ENCODE measurements at places on chromosomes 2 and 18.
A peak's percentile ranks its signal among the peaks of the same experiment; 100 is the strongest.

DNA sequence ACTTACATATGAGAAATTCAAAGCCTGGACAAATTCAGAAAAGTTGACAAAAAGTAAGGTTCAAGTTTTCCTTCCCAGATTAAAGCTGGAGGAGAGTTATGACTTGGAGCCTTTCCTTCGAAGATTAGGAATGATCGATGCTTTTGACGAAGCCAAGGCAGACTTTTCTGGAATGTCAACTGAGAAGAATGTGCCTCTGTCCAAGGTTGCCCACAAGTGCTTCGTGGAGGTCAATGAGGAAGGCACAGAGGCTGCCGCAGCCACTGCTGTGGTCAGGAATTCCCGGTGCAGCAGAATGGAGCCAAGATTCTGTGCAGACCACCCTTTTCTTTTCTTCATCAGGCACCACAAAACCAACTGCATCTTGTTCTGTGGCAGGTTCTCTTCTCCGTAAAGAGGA lies 17.0 kb downstream of the SERPINB8 start:
- DNase-seq = no peak

- DNase-seq = no peak
These were observed 12.8 kb downstream of the SLC30A3 start for GRCh38 chr2:27249891-27250651.

DNA sequence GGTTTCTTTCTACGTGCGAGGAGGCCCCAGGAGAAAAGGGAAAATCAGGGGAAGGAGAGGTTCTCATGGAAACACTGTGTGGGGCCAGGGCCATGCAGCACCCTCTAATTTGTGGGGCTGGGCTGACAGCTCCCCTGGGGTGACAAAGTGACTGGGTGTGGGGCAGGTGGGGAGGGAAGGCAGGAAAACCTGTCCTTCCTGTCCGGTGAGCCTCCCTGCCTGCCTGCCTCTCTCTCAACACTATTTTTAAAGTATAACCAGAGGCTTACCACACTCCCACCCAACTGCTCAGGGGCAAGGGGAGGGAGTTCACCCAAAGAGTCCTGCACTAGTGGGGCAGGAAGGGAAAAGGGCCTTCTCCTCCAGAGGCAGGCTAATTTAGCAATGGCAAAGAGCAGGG lies 10.5 kb upstream of the EPAS1 start:
- no peak for DNase-seq

GRCh38 chr2:239392072-239392357 lies 8.8 kb downstream of the HDAC4 start:
- DNase-seq = no peak

- DNase-seq = peak; percentile 40
These were observed 36.2 kb downstream of the CHST10 start for GRCh38 chr2:100381240-100381639.

DNA sequence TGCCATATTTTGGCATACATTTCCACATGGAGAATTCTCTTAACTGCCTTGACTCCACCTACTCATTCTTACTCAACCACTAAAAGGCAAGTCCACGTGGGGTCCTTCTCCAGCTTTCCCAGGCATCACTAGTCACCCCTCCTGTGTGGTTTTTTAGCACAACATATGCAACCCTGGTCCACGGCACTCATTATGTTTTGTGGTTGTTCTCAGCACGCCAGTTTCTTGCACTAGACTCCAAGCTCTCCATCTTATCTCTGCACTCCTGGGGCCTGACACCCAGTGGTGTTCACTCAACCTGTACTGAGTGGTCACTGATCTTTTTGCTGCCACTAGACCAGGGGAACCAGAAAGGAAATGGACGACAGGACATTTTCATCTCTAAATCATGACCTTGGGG lies 18.0 kb downstream of the MARCHF4 start:
- DNase-seq = no peak
